ENCODE measurements at places on chromosomes 2 and 18.

DNA sequence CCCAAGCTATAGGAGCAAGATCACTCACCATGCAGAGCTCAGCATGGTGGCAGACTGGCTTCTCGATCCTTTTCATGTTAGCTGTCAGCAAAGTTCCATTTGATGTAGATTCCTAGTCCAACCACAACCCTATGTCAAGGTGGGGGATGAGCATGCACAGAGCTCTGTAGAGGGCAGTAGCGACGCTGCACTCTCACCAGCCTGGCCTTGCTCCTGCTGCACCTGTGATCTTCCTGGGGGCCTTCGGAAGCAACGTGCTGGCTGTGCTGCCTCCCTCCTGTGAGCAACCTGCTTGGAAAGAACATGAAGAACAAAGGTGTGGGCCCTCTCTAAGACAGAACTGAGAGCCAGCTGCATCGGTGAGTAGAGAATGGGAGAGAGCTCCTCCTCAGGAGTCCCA lies 479.4 kb upstream of the MYT1L start:
- no peak for DNase-seq
- no peaks in the 10 kb centered on the region for H3K36me3 ChIP-seq
- no peaks in the 10 kb centered on the region for H3K27me3 ChIP-seq

DNA sequence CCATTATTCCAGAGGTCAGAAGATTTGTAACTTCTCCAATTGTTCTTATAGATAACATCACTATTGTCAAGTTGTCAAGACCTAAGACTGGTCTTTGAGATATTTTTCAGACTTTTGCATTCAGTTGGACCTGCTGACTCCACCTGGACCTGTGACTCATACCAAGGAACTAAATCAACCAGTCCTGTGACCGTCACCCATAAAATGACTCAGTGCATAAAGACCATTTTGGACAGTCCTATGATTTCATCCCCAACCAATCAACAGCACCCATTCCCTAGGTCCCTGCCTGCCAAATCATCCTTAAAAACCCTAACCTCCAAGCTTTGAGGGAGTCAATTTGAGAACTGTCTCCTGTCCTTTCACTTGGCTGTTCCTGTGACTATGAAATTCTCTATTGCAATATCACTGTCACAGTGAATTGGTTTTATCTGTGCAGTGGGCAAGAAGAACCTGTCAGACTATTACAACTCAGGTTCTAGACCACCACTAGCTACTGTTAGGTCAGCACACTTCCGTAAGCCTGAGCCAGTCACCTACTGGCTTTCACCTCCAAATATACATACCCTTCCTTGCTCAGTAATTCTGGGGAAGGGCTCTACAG lies 17.1 kb downstream of the DPP4 start:
- H3K27ac ChIP-seq = no peak overlapping the region
- H3K36me3 ChIP-seq = no peaks in the 10 kb centered on the region
- no peak overlapping the region for H3K4me3 ChIP-seq
- no peaks in the 10 kb centered on the region for H3K4me1 ChIP-seq

- DNase-seq = no peak
- H3K4me1 ChIP-seq = no peaks in the 10 kb centered on the region
- H3K27ac ChIP-seq = no peak overlapping the region
- no peak overlapping the region for H3K4me3 ChIP-seq
- H3K27me3 ChIP-seq = no peaks in the 10 kb centered on the region
- no peaks in the 10 kb centered on the region for H3K36me3 ChIP-seq
Observed at GRCh38 chr18:51907687-51908597, 432.1 kb upstream of the DCC start.

DNA sequence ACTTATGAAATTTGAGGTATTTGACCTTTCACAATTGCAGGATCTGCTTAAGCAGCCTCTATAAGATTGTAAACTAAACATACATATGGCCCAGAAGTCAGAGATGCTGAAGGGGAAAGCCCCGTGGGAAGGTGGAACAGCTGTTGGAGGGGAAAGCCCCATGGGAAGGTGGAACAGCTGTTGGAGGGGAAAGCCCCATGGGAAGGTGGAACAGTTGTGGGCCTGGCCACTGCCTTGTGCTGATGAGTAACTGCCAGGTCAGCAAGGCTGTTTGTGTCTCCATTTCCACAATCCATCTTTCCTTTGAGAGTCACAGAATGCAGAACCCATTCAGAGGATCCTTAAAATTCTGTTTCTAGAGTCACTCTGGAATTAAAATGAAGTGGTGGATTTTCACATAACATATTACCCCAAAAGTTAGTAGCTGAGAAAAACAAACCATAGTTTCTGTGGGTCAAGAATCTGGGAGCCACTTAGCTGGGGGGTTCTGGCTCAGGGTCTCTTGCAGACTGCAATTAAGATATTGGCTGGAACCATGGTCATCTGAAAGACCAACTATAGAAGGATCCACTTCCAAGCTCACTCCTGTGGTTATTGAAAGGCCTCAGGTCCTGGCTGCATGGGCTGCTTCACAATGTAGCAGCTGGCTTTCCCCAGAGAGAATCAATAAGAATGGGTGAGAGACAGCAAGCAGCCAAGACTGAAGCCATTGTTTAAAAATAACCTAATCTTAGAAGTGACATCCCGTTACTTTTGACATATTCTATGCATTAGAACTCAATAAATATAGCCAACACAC lies 86.6 kb upstream of the CAVIN2 start:
- DNase-seq = no peak
- H3K4me1 ChIP-seq = no peaks in the 10 kb centered on the region
- no peaks in the 10 kb centered on the region for H3K27me3 ChIP-seq
- H3K36me3 ChIP-seq = no peaks in the 10 kb centered on the region
- H3K27ac ChIP-seq = no peak overlapping the region

DNA sequence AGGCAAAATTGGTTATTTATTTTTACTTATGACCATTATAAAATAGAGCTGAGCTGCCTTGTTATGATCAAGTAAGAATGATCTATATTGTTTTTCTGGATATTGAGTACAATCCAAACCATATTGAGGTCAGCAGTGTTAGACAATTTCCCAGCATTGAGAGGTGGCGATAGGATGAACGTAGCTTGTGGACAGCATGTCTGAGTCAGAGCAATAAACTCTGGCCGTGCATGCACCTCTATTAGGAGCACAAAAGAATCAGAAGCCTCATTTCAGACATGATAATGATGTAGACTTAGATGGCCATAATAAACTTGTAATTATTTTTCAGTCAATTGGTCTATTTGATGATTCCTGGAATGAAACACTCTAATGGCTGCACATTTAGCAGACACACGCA lies 491.6 kb downstream of the RIT2 start:
- H3K36me3 ChIP-seq = no peaks in the 10 kb centered on the region
- H3K27me3 ChIP-seq = no peaks in the 10 kb centered on the region
- DNase-seq = no peak
- H3K4me1 ChIP-seq = no peaks in the 10 kb centered on the region
- H3K4me3 ChIP-seq = no peak overlapping the region
- no peak overlapping the region for H3K27ac ChIP-seq

GRCh38 chr2:175111200-175111657 lies 56.8 kb downstream of the ATF2 start:
- no peak overlapping the region for H3K4me3 ChIP-seq
- peaks cover 59% of the 10 kb centered on the region for H3K36me3 ChIP-seq
- H3K27me3 ChIP-seq = no peaks in the 10 kb centered on the region
- H3K27ac ChIP-seq = no peak overlapping the region

DNA sequence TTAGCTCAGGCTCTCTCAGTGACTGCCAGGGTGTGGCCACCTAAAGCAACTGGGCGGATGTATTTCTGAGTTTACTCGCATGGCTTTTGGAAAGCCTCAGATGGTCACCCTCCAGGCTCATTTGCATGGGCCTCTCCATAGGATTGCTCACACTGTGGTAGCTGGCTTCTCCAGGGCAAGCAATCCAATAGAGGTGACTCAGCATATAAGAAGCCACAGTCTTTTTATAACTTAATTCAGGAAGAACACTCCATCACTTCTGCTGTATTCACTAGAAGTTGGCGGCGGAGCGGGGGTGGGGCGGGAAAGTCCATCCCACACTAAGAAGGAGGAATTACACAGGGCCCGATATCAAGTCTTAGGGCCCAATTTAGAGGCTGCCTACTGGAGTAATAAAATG lies 3.6 kb upstream of the DOK6 start:
- no peak for DNase-seq
- H3K27me3 ChIP-seq = peaks cover 25% of the 10 kb centered on the region
- H3K4me3 ChIP-seq = no peak overlapping the region
- H3K4me1 ChIP-seq = peaks cover 17% of the 10 kb centered on the region

GRCh38 chr2:145587922-145588321 lies 1068.0 kb upstream of the ZEB2 start:
- H3K4me1 ChIP-seq = peaks cover 11% of the 10 kb centered on the region
- H3K4me3 ChIP-seq = no peak overlapping the region
- no peak overlapping the region for H3K27ac ChIP-seq
- no peaks in the 10 kb centered on the region for H3K27me3 ChIP-seq
- DNase-seq = no peak

GRCh38 chr2:139122711-139123158 lies 342.5 kb upstream of the NXPH2 start:
- no peaks in the 10 kb centered on the region for H3K27me3 ChIP-seq
- no peak overlapping the region for H3K4me3 ChIP-seq
- H3K4me1 ChIP-seq = no peaks in the 10 kb centered on the region
- no peaks in the 10 kb centered on the region for H3K36me3 ChIP-seq
- H3K27ac ChIP-seq = no peak overlapping the region

GRCh38 chr18:56709463-56709862 lies 58.3 kb downstream of the WDR7 start:
- H3K27ac ChIP-seq = no peak overlapping the region
- no peaks in the 10 kb centered on the region for H3K36me3 ChIP-seq
- H3K4me3 ChIP-seq = no peak overlapping the region
- no peak for DNase-seq

DNA sequence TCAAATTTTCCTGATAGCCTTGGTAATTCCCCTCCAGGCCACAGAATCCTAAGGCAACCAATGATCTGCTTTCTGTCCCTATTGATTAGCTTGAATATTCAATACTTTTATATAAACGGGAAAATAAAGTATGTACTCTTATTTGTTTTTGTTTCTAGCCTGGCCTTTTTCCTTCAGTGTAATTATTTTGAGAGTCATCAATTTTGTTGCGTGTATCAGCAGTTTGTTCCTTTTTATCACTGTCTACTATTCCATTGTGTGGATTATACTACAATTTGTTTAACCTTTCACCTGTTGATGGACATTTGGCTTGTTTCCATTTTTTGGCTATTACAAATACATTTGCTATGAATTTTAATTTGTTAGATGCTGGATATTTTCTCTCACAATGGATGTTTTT lies 39.2 kb upstream of the LRRC30 start:
- no peaks in the 10 kb centered on the region for H3K4me1 ChIP-seq
- H3K36me3 ChIP-seq = no peaks in the 10 kb centered on the region
- H3K4me3 ChIP-seq = no peak overlapping the region
- H3K27ac ChIP-seq = no peak overlapping the region

DNA sequence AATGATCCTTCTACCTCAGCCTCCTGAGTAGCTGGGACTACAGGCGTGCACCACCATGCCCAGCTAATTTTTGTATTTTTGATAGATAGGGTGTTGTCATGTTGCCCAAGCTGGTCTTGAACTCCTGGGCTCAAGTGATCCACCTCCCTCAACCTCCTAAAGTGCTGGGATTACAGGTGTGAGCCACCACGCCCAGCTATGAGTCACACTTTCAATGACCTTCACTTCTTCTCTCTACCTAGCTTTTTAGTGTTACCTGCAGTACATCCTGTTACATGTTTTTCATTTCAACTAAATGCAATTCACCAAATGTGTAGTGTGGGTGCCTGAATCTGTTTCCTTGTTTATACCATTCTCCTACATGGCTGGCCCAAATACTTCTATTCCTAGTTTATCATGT lies 64.0 kb downstream of the SLC39A10 start:
- H3K36me3 ChIP-seq = peaks cover 20% of the 10 kb centered on the region
- no peak overlapping the region for H3K4me3 ChIP-seq
- no peak overlapping the region for H3K27ac ChIP-seq
- H3K27me3 ChIP-seq = no peaks in the 10 kb centered on the region
- no peaks in the 10 kb centered on the region for H3K4me1 ChIP-seq

DNA sequence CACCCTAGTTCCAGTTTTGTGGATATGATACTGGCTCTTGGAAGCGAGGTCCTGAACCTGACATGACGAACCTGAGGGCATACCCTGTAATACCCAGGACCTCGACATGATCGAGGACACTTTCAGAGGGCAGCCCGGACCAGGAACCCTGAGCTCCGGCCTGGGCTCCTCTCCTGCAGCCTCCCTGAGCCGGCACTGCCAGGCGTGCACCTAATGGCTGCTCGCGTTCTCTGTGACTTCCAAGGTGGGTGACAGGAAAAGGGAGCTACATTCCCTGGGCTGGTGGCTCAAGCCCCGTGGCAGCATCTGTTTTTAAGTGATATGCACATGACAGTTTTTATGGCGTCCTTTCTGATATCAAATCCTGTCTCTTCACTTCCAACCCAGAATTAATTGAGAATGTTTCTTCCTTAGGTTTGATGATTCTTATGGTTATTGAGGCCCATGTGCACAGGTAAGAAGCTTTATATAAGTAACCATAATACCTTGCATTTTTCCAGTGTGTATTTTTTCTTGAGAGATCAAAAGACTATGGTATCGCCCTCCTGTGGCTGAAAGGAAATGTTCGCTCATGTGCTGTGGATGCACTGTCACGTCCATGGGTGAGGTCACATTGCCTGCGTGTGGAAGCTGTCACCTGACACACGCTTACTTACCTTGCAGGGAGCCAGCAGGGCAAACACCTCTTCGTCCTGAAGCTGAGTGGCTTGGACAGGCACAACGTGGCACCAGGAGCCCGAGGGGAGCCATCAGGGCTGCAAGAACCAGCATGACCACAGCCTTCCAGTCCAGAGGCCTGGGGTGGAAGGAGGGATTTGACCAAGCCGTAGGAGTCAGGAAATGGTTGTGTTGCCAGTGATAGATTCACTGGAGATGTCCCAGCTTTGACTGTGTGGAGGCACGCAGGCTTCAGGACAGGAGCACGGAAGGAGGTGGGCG lies 367.4 kb upstream of the MYT1L start:
- H3K4me3 ChIP-seq = no peak overlapping the region
- no peaks in the 10 kb centered on the region for H3K4me1 ChIP-seq
- no peak overlapping the region for H3K27ac ChIP-seq
- H3K27me3 ChIP-seq = peaks cover 18% of the 10 kb centered on the region
- DNase-seq = no peak
- H3K36me3 ChIP-seq = no peaks in the 10 kb centered on the region

- DNase-seq = no peak
- no peak overlapping the region for H3K27ac ChIP-seq
- no peaks in the 10 kb centered on the region for H3K36me3 ChIP-seq
- H3K4me3 ChIP-seq = no peak overlapping the region
- no peaks in the 10 kb centered on the region for H3K4me1 ChIP-seq
Observed at GRCh38 chr2:228688007-228688645, 506.6 kb upstream of the SPHKAP start.

- no peak for DNase-seq
- no peak overlapping the region for H3K4me3 ChIP-seq
- peaks cover 12% of the 10 kb centered on the region for H3K36me3 ChIP-seq
- H3K27me3 ChIP-seq = no peaks in the 10 kb centered on the region
- H3K4me1 ChIP-seq = peaks cover 2% of the 10 kb centered on the region
Observed at GRCh38 chr18:2564373-2564772, 6.9 kb downstream of the METTL4 start.

DNA sequence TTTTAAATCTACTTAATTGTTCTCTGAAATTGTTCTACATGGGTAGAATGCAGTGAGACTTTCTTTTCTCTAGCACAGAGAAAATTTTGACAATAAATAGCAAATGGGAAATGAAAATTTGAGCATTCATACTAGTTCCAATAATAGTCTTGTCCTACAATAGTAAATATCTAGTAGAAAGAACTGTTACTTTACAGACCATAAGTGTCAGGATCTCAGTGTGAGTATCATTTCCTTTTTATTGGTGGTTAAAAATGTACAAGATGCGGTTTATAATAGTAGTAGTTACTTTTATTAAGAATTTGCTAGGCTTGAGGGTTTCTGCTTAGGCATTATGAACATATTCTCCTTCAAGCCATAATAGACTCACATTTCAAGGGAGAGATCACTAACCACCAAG lies 43.2 kb downstream of the KCNE4 start:
- H3K4me3 ChIP-seq = no peak overlapping the region
- no peaks in the 10 kb centered on the region for H3K27me3 ChIP-seq
- no peak overlapping the region for H3K27ac ChIP-seq
- no peak for DNase-seq

All from suprapubic skin (tissue), 4 donors.